ENCODE measurements at places on chromosomes 12 and 14.

DNA sequence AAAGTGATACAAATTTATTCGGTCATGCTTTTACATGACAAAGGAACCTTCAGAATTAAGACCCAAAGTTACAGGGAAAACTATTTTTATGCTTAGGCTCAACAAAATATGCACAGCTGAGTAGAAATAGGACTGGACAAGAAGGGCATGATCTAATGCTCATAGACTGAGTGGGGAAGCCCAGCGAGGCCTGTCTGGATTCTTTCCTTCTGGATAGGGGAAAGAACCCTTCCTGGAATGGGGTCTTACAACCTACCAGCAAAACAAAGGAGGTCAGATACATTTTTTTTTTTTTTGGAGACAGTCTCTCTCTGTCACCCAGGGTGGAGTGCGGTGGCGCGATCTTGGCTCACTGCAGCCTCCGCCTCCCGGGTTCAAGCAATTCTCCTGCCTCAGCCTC, 2.2 kb upstream of the DDX55 start:
- DNase-seq = no peak

DNA sequence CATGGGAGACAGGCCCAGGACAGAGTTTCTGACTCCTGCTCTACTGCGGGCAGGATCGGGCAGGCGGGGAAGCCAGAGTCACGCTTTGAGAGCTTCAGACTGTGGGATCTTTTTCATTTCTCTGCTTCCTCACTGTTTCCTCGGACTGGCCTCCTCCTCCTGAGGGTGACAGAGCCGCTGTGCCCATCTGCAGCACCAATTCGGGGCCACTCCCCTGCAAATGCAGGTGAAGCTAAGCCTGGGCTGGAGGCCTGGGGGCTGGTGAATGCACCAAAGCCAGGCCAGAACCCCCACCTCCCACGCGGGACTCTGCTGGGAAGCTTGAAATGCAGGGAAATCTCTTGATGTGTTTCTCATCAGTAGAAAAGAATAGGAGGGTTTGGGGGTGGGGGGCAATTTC, 77.5 kb downstream of the FOXN3 start:
- no peak for DNase-seq

DNA sequence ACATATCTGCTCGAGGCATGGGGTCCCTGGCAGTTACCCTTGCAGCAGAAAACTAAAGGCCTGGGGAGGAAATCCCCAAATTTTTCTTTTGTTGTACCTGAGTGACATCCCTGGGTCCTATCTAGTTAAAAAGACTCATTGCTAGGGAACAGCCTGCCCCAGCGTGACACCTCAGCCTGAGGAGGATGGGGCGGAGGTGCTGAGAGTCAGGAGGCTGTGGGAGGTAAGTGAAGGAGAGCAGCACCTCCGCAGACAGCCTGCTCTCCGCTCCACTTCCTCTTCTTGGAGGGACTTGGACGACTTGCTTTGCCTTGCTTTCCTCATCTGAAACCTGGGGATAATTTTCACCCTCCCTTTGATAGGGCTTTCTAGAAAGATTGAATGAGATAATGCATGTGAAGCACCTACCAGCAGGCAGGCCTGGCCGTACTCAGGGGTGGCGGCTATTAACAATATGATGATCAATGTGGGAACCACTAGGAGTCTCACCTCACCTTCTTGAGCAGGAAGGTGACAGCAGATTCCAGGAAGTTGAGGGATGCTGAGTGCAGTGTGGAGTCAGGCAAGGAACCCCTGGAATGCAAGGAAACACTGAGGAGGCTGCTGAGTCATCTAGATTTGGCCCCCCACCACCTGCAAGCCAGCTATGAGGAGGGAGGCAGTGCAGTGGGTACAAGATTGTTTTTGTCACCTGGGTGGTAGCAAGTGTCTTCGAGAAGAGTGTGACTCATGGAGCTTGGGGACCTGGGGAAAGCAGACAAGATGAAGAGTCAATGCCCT, 23.2 kb downstream of the UBE3B start:
- DNase-seq = no peak

DNA sequence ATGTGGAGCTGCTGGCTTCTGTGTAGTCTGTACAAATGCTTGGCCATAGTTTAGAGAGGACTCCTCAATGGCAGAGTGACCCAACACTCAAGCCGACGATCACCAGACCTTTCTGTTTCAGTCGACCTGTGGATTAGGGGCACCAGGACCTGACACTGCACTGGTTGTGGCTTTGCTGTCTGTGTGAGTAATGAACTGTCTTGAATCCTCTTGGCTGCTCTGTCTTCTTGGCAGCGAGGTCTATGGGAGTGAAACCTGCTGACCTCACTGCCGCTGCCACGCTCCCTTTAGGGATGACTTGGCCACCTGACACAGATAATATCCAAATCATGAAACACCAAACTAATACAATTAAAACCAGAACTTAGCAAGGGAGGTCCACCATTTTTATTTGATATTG, 83.5 kb upstream of the C14orf180 start:
- no peak for DNase-seq

- DNase-seq = no peak
Measured at GRCh38 chr14:78758333-78758732, 588.2 kb downstream of the NRXN3 start.

GRCh38 chr12:76266797-76267196, 81.4 kb downstream of the BBS10 start:
- no peak for DNase-seq

DNA sequence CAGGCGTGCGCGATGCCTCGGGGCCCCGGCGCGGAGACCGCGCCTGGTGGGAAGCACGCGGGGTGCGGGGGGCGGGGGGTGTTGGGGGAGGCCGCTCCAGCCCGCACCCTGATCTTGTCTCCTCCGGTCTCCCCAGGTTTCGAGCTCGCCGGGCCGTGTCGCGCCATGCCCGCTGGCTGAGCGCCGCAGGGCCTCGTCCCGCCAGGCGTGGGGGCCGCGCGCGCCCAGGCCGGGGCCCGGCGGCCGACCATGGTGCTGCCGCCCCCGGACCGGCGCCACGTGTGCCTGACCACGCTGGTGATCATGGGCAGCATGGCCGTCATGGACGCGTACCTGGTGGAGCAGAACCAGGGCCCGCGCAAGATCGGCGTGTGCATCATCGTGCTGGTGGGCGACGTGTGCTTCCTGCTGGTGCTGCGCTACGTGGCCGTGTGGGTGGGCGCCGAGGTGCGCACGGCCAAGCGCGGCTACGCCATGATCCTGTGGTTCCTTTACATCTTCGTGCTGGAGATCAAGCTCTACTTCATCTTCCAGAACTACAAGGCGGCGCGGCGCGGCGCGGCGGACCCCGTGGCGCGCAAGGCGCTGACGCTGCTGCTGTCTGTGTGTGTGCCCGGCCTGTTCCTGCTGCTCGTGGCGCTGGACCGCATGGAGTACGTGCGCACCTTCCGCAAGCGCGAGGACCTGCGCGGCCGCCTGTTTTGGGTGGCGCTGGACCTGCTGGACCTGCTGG, 2.4 kb downstream of the TMEM121 start:
- no peak for DNase-seq

DNA sequence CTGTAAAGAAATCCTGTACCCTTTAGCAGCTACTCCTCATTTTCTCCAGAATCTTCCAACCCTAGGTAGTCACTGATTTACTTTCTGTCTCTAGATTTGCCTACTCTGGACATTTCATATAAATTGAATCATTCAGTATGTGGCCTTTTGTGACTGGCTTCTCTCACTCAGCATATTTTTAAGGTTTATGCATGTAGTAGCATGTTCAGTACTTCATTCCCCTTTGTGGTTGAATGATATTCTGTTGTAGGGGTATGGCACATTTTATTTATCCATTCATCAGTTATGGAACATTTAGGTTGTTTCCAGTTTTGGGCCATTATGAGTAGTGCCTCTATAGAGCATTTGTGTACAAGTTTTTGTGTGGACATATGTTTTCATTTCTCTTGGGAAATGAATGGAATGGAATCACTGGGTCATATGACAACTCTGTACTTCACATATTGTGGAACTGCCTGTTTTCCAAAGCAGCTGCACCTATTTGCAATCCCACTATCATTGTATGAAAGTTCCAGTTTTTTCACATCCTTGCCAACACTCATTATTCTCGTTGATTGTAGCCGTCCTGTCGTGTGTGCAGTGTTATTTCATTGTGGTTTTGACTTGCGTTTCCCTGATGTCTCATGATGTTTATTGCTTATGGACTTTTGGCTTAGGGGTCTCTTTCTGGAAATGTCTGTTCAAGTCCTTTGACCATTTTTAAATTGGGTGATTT, 57.2 kb downstream of the ATF7IP start:
- DNase-seq = no peak

GRCh38 chr14:71121001-71121400, 213.7 kb downstream of the PCNX1 start:
- DNase-seq = no peak

- no peak for DNase-seq
Measured at GRCh38 chr12:12365931-12366431, 9.1 kb downstream of the BORCS5 start.

DNA sequence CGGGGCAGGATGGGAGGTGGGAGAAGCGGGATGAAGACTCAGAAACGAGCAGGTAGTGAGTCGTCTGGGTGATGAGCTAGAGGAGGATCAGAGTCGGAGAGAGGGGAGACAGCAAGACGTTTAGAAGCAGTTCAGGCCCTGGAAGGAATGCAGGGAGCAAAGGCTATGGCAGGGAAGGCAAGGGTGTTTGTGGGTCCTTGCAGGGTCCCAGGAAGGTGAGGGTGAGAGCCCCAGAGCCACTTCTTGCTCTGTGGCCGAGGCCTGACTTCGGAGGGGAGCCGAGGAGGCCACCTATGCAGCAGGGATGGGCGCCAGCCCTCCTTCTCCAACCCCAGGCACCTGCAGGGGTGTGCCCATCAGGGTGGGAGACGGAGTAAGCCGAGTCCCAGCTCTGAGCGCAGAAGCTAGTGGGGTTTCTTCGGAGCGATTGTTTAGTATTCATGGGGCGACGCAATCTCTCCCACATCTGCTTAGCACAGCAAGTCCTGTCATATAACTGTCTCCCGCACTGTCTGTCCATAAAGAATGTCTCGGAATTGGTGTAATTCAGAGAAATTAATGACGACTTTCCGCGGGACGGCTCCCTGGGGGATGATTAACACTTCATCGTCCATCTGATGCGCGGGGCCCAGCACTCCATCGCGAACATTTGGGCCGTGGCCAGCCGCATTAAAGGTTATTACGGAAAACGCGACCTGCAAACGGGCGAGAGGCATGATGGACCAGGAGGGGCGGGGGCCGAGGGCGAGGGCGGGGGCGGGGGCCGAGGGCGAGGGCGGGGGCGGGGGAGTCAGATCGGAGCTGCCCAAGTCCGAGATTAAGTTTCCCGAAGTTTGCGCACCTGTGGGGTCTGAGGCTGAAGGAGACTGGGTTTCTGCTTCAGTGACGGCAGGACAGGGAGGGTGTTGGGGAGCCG, 12.2 kb upstream of the CALCOCO1 start:
- no peak for DNase-seq

- DNase-seq = no peak
Measured at GRCh38 chr14:91185721-91186120, 58.8 kb downstream of the GPR68 start.

DNA sequence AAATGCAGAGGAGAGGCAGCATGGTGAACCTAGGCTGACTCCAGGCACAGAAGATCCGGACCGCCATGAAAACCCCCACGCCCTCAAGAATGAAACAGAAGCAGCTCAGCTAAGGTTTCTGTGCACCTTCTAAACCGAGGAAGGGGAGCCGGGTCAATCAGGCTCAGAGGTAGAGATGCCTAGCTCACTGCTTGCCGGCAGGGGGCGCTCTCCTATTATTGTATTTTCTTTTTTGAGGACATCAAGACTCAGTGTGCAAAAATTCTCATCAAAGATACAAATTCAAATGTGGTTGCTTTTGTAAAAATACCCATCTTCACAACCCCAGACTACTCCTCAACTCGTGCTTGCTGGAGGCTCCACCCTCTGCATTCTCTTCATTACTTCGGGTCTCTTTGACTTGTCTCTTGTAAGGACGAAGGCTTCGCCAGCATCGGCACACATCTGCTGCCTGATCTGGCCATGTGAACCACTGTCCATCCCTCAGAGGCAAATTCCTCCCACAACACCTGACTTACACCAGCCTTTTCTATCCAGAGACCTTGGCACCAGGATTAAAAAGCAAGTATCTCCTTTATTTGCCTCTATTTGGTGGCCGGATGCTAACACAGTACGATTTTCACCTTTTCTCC, 33.4 kb upstream of the RNASE3 start:
- DNase-seq = no peak

GRCh38 chr14:95291859-95292542, 27.7 kb downstream of the CLMN start:
- DNase-seq = no peak

GRCh38 chr12:109619002-109619604, 45.5 kb downstream of the MVK start:
- DNase-seq = no peak

DNA sequence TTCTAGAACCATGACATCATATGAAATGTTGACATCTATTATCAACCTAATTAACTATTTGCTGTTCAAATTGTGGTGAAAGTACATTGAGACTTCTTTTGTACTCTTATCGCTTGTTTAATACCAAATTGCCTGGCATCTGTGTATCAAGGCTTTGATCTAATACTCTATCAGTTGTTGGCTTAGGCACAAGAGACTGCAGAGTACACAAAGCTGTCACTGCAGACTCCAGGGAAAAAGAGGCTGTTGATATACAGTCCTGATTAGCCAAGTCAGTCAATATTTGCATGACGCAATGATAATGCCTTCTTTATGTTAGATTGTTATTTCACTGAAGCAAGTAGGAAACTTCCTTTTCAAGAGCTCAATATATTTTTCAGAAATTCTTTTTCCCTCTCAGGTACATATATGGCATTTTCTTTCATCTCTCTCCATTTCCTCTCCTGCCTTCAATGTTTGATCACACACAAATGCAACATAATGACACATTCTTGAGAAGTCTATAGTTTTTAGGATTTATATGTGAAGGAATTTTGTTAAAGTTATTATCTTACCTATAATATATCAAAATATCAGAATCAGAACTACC, 32.3 kb upstream of the PTCSC3 start:
- DNase-seq = no peak

- DNase-seq = no peak
Measured at GRCh38 chr12:76799362-76799761, 35.4 kb downstream of the ZDHHC17 start.

- DNase-seq = no peak
Measured at GRCh38 chr12:47762850-47763465, 4.3 kb upstream of the RAPGEF3 start.

DNA sequence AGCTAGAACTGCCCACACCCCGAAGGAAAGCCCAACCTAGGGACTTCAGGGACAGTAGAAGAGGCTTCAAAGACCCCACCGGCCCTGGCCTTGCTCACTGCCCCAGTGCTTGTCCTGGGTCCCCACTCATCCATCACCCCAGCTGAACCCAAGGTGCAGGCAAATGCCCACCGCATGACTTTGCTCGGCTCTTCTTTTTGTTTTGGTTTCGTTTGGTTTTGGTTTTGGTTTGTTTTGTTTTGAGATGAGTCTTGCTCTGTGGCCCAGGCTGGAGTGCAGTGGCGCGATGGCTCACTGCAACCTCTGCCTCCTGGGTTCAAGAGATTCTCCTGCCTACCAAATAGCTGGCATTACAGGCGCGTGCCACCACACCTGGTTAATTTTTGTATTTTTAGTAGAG, 9.0 kb downstream of the CCDC85C start:
- DNase-seq = no peak

Data from SIG-M5 (cell line).